ENCODE measurements at places on chromosomes 6 and 20.

- no peak for DNase-seq
These were observed 778.4 kb upstream of the GJE1 start for GRCh38 chr6:141354191-141354955.

GRCh38 chr6:16918586-16918985 lies 157.3 kb upstream of the ATXN1 start:
- DNase-seq, result no peak

DNA sequence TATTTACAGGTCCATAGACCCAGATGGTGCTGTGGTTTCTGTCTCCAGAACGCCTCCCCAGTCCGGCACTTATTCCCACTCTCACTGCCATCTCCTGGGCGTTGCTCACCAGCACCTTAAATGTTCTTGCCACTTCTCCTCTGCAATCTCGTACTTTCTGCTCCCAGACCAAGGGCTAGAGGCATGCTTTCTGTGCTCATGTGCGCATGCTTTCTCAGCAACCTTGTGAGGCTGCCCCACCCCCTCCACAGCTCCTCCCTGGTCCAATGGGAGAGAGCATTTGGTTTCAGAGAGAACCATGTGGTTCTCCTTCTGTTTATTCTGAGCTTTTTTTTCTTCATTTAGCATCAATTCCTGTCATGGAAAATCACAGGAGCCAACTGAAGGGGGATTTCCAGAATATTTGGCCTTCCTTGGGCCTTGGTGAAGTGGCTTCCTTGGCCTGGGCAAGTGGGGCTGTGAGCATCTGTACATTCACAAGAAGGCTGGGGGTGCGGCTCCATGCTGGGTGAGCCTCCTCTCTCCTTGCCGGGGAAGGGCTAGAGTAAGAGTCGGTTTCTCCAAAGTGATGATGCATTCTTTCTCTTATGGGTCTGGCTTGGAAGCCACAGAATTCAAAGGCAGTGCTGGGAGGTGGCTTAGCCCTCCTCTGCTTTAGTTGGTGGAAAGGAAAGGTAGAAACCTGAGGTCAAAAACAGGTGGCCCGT lies 66.6 kb downstream of the PHACTR3 start:
- DNase-seq, result no peak

- DNase-seq, result peak; percentile 77
These were observed 42.4 kb upstream of the GNRH2 start for GRCh38 chr20:3000852-3001523.

DNA sequence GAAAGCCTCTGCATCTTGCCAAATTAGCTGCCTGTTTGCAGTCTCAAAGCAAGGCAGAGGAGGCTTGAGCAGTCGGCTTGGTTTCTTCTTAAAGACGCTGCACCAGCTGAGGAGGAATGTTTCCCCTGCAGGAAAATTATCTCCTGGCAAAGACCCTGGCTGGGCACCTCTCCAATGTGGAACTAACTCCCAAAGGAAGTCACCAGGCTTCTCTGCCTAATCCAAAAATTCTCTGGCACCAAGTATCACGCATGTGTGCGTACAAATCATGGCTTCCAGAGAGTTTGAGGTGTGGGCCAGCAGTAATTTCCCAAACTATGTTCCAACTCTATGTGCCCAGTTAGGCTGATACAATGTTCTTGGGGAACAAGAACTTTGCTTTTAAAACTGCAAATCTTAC lies 176.2 kb downstream of the KIF16B start:
- DNase-seq, result no peak

All from HT-29 (cell line).